ENCODE measurements at places on chromosomes 16 and 17. TPM values are rescaled to one million over a fixed set of nuclear protein-coding genes. Genes with fewer than 3 reads are reported as not detected.

The TBC1D3D gene
- total RNA-seq: 3.7 TPM

The SLC13A2 gene
- total RNA-seq: not detected

The TPSD1 gene
- total RNA-seq: not detected

The KRTAP2-3 gene
- total RNA-seq: not detected

The SDR42E1 gene
- total RNA-seq: 3.7 TPM

The CES3 gene
- 4.2 TPM for total RNA-seq

The KRTAP2-1 gene
- not detected for total RNA-seq

The CD300LD gene
- total RNA-seq: not detected

DNA sequence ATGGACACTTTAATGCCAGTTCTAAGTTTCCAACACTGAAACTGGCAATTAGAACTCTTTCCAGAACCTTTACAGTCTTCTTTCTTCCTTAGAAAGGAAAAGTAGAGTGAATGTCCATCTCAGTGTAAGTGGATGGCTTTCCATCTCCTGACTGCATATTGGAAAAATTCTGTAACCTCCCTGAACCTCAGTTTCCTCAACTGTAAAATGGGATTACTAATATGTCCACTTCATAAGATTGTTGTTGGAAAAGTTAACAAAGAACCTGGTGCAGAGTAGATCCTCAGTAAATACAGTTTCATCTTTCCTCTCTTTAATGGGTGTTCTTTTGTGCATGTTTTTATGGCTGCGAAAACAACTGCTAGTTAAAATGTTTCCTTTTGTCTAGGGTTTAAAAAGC is 2.6 kb downstream of the TMEM98 start:
- ATAC-seq: no peak

GRCh38 chr17:38693700-38694329 is 11.3 kb upstream of the MLLT6 start:
- no peak for ATAC-seq

GRCh38 chr16:68496689-68497088 is 42.4 kb upstream of the ZFP90 start:
- no peak for ATAC-seq

GRCh38 chr17:56599088-56599487 is 5.6 kb downstream of the NOG start:
- no peak for ATAC-seq

DNA sequence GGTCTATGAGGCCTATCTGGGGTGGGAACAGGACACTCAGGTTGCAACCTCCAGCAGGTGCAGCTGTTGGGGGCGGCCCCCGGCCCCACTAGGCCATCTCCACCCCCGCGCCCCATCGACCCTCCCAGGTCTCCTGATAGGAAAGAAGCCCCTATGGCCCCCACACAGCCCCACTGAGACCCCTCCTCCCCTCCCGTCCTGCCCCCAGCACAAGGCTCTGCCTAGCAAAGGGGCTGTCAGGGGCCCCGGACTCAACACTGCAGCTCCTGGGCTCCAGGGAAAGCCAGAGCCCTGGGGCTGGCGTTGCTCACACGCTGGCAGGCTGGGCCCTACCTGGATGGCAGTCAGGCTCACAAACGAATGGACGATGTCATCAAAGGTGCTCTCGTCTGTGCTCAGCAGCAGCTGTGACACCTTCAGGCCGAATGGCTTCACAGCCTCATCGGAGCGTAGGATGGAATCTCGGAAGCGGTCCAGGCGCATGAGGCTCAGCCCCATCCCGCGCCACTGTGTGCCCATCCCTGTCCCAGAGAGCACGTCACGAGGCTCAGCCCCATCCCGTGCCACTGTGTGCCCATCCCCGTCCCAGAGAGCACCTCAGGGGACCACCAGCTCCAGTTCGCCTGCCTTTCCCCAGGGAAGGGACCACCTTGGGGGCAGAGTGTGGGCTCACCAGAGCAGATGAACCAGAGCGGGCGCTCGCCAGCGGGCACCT is 7.3 kb downstream of the FASN start:
- ATAC-seq: no peak

GRCh38 chr16:8572919-8573724 is 17.2 kb downstream of the TMEM114 start:
- ATAC-seq: no peak

GRCh38 chr17:54425671-54426070 is 475.0 kb upstream of the TOM1L1 start:
- ATAC-seq: no peak

DNA sequence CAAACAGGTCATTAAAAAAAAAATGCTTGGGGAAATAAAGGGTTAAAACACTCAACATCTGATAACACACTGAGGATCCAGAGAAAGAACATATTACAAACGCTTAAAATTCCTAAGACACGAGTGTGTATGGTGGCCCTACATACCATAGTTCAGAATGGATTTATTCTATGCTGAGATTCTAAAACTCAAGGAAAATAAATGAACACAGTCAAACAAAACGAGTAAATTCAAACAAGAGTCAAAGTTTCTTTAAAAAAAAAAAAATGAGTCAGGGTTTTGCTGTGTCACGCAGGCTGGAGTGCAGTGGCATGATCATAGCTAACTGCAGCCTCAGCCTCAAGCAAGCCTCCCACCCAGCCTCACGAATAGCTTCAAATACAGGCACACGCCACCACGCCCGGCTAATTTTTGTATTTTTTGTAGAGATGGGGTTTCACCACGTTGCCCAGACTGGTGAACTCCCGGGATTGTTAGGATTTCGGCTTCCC is 17.4 kb downstream of the CRK start:
- no peak for ATAC-seq

GRCh38 chr17:61442136-61442775 is 10.0 kb upstream of the TBX4 start:
- ATAC-seq: no peak

DNA sequence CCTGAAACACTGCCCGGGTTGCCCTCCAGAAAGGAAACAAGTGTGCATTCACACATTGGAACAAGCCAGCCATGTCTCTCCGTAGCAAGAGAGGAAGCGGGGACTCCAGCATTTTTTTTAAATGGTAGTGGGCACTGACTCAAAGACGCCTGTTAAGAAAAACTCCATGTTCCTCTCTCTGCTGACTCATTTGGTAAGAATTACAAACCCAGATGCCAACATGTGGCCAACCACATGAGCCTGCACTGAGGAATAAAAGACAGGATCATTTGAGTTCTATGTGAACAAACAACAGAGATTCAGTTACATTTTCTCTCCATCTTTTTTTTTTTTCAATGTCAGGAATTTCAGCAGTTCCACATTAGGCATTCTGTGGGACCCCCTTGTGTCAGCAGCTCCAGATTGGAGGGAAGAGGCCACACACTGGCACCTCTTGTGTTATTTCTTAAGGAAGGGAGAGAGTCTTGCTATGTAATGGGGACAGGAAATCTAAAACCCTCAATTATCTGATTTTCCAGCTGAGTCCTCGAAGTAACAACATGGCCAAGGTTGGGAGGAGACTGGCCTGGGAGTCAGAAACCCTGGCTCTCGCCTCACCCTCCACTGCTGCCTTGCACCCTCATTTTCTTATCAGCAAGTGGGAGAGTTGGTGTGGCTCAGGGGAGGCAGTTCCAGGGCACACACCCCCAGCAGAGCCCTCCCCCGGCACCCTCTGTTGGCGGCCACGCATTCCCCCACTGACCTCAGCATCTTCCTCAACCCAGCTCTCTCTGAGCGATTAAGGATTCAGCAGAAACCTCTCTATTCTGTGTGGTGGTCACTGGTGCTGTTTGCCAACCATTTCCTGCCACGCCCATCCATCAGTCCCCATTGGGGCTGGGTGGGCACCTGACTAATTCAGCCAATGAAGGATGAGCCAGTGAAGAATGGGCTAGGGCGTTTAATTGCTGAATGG is 173.0 kb downstream of the FOXL1 start:
- no peak for ATAC-seq

- no peak for ATAC-seq
These were observed 38.9 kb upstream of the CMIP start for GRCh38 chr16:81405702-81406113.

DNA sequence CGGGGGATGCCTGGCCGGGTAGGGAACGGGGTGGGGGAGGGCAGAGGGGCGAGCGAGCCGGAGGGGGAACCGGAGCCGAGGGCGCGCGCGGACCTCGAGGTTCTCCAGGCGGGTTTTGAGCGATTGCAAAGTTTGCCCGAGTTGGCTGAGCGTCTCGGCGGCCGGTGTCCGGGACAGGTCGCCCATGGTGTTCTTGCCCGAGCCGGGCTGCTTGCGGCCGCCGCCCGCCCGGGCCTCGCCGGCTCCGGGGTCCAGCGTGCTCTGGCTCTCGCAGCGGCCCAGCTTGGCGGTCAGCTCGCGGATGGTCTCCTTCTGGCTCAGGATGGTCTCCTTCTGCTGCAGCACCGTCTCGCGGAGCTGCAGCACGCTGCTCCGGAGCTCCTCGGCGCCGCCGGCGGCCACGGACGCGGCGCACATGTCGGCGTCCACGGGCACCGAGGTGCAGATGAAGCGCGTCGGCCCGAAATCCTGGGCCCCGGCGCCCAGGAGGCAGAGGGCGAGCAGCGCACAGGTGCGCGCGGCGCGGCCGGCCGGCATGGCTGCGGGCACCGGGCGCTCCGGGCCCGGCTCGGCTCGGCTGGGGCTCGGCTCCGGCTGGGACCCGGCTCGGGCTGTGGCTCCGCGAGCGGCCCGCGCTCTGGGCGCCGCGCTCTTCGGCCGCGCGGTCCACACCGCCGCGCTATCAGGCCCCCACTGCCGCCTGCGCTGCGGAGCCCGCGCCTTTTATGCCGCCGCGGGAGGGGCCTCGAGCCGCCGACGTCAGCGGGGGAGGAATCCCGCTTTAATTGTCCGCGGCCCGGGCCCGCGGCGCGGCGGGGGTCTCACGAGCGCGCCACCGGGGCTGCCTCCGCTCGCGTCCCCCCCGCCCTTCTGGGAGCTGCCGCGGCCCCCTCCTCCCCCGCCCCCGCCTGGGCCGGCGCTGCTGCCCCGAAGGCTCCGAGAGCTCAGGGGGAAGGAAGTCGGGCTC is at the start of gene NPTX1:
Gene NPTX1, minus strand, starts transcription at position 698 of the 967 bp plus-strand sequence. Its CDS starts 161 bp downstream, at position 537.
- peak; percentile 10 for ATAC-seq

DNA sequence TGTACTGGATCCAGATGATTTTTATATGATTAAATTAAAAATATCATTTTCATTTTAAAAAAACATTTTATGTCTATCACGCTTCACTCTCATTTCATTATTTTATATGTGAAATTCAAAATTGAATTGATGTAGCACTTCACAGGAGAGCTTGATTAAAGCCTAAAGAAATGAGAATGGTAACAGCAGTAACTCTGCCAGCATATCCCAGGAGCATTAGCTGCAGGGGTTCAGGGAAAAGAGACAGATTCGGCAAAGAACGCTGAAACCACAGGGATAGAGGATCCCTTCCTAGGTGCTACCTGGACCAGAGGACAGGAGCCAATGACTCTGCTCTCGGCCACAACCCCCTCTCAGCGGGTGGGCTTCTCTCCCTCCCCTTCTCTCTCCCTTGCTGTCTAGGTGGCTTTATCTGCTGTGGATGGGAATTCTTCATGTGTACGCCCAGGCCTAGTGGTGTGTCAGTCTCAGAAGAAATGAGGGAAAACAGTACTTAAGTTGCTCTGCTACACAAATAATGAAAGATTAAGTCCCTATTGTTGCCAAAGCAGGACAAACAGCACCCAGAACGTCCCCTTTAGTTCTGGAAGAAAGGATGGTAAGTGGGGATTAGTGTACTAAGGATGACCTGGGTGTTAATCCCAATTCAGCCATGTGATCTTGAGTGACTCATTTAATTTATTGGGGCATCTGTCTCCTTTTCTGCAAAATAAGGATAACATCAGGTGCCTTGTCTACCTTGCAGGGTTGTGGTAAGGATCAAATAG is 123.3 kb downstream of the CDK5R1 start:
- no peak for ATAC-seq

- ATAC-seq: no peak
These were observed 3.1 kb upstream of the TEX19 start for GRCh38 chr17:82355770-82356427.

GRCh38 chr17:62618647-62619416 is 8.6 kb upstream of the MRC2 start:
- no peak for ATAC-seq

- peak; percentile 54 for ATAC-seq
These were observed 7.9 kb upstream of the SLFN14 start for GRCh38 chr17:35568561-35568960.

- ATAC-seq: no peak
These were observed 53.2 kb downstream of the TEKT5 start for GRCh38 chr16:10641555-10641952.

- peak; percentile 93 for ATAC-seq
These were observed 797 bp downstream of the GRB7 start for GRCh38 chr17:39738568-39738901.

DNA sequence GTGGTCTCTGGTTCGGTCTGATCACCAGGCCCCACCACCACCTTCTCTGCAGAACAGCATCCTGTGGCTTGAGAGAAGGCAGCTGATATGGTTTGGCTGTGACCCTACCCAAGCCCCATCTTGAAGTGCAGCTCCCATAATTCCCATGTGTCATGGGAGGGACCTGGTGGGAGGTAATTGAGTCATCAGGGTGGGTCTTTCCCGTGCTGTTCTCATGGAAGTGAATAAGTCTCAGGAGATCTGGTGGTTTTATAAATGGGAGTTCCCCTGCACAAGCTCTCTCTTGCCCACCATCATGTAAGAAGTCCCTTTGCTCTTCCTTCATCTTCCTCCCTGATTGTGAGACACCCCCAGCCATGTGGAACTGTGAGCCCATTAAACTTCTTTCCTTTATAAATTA is 352.3 kb upstream of the CDH5 start:
- no peak for ATAC-seq

DNA sequence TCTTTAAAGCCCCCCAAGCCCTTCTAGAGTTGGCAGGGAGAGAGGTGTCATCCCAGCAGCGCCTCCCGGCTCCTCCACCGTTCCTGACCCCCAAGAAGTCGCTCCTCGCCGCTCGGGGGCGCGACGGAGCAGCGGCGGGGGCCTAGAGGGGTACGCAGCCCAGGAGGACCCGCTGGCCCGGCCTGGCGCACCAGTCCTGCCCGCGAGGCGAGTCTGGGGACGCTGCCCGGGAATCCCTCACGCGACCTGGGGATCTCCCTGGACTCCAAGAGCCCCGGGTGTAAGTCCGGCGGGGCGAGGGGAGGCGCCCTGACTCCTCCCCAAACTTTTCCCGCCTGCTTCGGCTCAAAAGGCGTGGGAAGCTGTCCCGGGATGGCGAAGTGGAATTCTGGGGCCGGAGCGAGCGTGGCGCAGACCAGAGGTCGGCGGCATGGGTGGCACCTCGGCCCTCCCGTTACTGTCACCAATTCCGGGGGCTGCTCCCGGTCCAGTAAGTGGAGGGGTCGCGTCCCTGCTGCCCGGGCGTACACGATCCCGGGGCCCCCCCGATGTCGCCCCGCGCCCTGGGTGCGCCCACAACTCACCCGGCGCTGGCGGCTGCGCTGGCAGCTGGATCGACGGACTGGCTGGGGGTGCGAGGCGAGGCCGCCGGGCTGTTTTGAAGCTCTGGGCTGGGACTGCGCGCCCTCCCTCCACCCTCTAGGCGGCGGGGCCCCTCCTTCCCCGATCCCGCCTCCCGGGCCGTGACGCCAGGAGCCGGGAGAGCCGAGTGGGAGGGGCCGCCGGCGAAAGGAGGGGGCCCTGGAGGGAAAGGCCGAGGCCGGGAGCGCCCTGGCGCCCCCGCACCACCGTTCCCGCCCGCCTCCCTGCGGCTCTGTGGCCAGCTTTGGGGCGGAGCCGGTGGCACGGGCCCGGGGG is at the start of gene EMP2:
Gene EMP2, minus strand, starts transcription at position 634 of the 918 bp plus-strand sequence. CDS start 32,981 bp downstream, outside the sequence.
- ATAC-seq: no peak

Data from activated T-helper 17 cell treated with anti-CD3 and anti-CD28 coated beads, Interleukin-2, amount 50 U/mL, for 72 hours (primary cell).